ENCODE measurements at places on chromosomes 2 and 18.

DNA sequence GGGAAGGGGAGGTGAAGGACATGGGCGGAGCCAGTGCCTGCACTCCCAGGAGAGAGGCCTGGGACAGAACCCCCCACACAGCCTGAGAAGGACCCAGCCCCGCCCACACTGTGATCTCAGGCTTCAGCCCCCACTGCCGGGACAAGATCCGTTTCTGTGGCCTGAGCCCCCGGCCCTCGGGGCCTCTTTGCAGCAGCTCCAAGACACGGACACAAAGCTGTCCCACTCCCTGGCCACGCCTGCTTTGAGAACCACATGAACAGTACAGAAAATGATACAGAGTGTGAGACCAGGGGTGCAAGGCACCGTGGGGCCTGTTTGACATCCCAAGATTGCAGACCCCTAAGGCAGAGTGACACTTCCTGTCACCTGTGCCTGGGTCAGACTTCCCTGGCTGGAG is 74.5 kb downstream of the TWIST2 start:
- no peak for DNase-seq

DNA sequence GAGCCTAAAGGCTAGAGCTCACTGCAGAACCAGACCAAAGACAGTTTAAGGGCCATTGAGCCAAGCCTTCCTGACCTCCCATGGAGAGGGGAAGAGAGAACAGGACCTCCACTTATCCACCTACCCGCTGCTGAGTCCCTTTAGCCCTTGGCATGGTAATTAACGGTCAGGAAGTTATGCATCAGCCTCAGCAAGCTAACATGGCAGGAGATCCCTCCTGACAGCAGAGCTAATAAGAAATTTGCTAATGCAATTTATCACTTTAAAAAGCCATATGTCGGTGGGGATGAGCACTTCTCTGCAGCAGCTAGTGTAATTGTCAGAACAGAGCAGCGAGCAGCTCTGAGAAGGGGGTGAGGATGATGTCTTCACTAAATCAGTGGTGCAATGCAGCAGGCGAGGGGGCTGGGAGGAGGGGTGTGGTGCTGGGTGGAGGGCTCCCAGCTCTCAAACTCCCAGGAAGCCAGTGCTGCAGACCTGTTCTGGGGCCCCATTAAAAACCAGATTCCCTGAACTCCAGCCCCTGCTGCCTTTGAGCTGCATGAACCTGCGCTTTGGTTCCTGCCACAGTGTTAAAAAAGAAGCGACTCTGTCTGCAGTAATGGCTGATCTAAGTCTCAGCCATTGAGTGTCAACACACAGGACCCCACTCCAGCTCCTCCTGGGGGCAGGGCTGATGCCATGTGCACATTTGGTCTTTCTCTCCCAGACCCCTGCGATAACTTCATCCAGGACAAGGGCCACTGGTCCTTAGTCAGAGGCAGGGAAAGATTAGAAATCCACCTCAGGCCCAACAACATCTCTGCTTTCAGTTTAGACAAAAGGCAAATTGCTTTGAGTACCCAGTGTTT is 84.2 kb upstream of the STPG4 start:
- no peak for DNase-seq

DNA sequence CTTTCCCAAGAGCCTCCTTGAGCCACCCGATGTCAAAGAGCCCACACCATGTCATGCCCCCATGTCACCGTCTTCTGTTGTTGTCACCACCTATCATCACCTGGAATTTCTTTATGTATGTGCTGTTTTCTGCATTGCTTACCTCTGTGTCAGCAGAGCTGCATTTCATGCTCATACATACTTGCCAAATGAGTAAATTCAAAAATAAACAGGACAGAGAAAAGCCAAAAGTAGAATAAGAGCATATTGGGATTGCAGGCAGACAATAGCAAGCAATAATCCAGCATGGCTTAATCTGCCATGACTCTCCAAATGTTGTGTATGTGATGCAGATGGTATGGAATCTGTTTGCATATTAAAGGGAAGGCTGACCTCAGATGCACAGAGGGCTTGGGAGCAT is 15.3 kb upstream of the RGPD4 start:
- DNase-seq: no peak

DNA sequence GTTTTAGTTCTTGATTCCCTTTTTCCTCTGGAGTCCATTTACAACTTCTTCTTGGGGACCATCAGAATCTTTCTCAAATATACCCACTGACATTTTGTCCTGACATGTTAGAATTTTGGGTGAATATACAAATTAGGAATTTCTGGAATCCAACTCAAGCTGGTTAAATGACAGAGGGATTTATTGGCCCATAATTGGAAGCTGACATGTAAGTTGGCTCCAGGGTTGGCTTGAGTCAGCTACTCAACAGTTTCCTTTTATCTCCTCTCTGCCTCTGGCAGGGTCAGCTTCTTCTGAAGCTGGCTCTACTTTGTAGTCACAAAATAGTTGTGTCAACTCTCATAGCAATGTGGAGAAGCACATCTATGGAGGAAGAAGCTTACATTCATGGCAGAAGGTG is 36.6 kb upstream of the PPP1R1C start:
- DNase-seq: no peak

- no peak for DNase-seq
Observed at GRCh38 chr2:64277101-64277849, 133.1 kb upstream of the PELI1 start.

- no peak for DNase-seq
Observed at GRCh38 chr2:136422512-136422911, 304.6 kb upstream of the CXCR4 start.

- no peak for DNase-seq
Observed at GRCh38 chr2:102110596-102111334, 31.8 kb upstream of the IL1R1 start.

- no peak for DNase-seq
Observed at GRCh38 chr2:197435598-197436420, 981 bp upstream of the SF3B1 start.

DNA sequence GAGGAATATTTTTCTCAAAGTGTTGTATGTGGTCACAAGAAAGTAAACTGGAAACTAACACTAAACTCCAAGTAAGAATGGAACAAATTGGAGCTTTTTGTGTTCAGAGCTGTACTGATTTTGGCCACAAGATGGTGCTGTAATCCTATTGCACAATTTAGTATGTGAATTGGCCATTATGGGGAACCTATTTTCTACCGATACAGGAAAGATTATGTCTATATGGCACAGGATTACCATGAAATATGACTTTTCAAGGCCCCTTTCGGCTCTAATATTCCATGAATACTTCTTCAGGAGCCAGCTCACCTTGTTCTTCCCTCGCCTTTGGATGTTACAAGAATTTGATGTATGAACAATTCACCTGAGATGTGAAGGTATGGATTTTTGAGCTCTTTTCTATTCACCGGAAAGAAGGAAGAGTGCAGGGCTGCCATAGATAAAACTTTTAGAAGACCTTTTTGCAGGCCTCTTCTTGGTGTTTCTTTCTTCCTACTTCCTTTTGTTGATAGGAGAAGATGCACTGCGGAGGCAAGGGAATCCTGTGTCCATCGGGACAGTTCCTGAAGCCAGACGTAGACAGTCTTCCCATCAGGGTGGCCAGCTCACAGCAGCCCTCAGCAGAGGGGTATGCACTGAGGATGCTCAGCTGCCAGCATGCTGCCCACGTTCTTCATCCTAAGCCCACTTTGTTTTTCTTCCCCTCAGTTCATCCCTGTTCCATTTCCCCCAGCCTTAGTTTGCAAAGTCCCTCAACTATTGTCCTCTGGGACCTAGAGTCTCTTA is 13.3 kb downstream of the MRPL44 start:
- DNase-seq: no peak

GRCh38 chr2:28758459-28758858 is 6.8 kb downstream of the PPP1CB start:
- DNase-seq: no peak

DNA sequence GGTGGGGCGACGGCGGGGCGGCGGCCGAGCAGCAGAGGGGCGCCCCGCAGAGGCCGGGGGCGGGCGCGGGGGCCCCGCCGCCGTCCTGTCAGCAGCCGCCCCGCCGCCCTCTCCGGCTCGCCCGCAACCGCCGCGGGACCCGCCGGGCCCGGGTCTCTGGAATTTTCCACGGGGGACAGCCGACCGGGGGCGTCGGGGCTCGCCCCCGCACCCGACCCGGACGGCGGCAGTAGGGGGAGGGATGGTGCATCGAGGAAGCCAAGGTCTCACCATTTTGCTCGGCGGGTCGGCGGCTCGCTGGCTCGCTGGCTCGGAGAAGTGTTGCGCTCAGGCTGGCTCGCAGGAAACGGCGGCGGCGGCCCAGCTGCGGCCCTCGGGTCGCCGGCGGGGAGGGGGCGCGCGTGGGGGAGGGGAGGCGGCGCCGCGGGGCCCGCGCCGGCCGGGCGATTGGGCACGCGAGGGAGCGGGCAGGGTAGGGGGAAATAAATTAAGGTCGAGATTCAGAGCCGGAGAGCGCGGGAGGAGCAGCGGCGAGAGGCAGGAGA is 405 bp downstream of the PPP3R1 start:
- no peak for DNase-seq

GRCh38 chr18:24460388-24460787 is at the start of gene HRH4:
Gene HRH4, plus strand, starts transcription at chr18:24460637. Its CDS starts 92 bp downstream, at chr18:24460729.
- DNase-seq: no peak

GRCh38 chr18:22637787-22638186 is 220.1 kb upstream of the CTAGE1 start:
- DNase-seq: no peak

DNA sequence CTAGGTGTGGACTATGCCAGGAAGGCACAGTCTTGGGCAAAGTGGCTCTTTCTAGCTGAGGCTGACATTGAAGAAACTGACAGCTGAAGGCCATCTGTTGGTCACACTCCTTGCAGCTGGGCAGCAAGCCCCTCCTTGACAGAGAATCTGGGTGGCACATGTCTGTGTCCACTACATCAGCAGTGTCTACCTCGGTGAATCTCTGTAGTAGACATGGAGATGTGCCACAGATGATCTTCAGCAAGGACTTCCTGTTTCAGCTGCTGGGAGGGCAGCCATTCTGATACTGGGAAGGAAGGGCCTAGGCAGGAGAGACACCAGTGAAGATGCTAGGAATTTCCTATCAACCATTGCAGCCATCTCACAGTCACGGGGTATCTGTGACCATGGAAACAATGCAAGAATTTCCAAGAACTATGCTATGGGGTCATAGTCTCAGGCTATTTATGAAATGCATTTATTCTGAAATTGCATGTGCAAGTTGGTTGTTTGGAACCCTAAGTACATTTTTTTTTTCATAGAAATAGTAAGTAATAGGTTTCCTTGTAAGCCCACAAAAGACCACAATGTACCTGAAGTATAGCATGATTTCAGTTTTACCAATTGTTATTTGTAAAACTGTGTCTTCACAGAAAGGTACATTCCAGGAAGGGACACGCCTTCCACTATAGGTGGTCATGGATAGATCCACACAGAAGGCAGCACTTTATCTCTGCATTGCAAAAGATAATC is 63.8 kb upstream of the DARS1 start:
- DNase-seq: no peak

DNA sequence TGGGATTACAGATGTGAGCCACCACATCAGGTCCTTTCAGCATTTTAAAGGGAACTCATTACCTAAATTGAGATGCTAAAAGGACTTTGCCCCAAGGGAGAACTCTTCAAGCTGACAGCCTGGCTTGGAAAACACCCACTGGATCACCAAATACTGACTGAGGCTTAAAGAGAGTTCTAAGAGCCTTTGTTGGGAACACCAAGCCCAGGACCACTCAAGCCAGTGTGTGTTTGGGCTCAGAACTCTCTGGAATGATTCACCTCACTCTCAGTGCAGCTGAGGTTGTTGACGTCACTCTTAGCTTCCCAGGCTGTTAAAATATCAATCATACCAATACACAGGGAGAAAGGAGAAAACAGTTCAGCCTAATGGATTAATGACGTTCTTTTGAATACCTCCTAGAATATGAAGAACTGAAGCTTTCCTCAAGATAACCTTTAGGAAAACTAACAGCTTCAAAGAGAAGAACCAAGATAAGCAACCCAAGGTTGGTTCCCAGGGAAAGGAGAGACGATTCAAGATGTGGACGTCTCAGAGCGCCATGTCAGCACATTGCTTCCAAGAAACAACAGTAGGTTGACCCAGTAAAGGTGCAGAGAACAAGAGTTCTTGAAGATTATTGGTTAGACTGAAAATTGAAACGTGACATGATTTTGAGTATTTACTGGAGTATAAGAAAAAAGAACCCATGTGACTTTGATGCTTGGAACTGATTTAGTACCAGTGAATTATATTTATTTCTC is 48.0 kb upstream of the MGAT4A start:
- no peak for DNase-seq

- DNase-seq: no peak
Observed at GRCh38 chr2:10738192-10738591, 16.8 kb downstream of the ATP6V1C2 start.

- no peak for DNase-seq
Observed at GRCh38 chr18:39945076-39945475, 2010.0 kb upstream of the PIK3C3 start.

DNA sequence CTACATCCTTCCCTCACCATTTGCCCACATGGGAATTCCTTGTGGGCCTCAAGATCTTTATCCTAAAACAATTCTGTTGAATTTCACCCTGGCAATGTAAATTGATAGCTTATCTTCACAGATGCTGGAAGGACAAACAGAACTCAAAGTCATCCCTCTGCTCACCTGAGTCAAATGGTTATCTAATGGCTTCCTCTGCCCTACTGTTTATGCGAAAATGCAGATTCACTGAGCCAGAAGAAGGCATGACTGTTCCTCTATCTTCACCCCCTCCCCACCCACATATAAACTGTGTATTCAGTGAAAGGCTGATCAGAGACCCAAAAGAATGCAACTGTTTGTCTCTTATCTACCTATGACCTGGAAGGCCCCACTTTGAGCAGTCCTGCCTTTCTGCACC is 43.9 kb upstream of the VWA3B start:
- DNase-seq: no peak

- peak; percentile 13 for DNase-seq
Observed at GRCh38 chr2:204869132-204869823, 324.0 kb downstream of the PARD3B start.

DNA sequence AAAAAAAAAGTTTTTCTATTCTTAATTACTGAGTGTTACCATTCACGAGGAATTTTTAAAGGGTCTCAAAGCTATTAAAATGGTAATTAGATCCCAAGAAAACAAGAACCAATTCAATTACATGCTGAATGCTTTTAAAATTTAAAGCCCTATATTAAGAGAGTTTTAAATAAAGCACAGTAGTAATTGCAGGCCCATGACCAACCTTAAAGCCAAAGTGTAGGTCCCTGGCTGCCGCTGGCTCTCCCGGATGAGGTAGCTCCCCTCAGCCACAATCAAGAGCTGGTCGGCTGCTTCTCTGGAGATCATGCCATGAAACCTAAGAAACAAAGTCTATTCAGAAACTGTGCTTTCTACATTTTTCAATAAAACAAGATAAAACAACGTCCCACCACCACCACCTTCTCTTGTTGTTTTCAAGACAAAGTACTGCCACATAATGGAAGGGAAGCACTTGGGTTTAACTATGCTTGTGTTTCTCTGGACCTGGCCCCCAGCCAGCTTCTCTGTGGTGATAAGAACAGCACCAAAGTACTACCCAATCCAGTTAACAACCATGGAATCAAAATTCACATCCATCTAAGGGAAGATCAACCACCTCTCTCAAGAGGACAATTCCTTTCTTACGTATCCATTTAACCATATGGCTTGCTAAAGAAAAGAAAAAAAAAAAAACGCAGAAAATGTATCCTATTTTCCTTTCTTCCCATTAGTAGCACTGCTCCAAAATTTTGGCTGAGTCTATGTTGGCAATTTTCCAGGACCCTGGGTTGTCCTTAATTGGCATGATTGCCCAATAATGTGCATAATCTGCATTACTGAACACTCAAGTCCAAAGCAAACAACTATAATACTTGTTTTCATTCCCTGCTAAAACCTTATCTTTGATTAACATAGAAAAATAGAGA is 90.1 kb downstream of the CHN1 start:
- no peak for DNase-seq

GRCh38 chr2:64423303-64423702 is 30.7 kb upstream of the LGALSL start:
- DNase-seq: no peak

- DNase-seq: no peak
Observed at GRCh38 chr2:24359129-24360049, 947 bp downstream of the ITSN2 start.

Measured in fibroblast of skin of left biceps (primary cell).